T-helper 22 cell (primary cell): ENCODE measurements at places on chromosomes 6 and 20.

DNA sequence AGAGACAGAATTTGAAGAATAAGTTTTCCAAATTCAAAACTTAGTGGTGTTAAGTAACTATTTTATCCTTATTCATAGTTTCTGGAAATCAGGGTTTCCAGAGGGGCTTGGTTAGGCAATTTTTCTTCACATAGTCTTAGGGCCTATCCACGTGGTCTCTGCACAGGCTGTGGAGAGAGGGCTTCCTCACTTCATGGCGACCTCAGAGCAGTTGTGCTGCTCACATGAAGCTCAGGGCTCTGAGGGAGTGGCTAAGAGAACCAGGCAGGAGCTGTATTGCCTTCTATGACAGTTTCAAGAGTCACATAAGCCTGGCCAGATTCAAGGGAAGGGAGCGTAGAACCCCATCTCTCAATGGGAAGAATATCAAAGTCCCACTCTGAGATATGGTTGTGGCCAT, 13.9 kb upstream of the CD40 start:
- no peak for DNase-seq

DNA sequence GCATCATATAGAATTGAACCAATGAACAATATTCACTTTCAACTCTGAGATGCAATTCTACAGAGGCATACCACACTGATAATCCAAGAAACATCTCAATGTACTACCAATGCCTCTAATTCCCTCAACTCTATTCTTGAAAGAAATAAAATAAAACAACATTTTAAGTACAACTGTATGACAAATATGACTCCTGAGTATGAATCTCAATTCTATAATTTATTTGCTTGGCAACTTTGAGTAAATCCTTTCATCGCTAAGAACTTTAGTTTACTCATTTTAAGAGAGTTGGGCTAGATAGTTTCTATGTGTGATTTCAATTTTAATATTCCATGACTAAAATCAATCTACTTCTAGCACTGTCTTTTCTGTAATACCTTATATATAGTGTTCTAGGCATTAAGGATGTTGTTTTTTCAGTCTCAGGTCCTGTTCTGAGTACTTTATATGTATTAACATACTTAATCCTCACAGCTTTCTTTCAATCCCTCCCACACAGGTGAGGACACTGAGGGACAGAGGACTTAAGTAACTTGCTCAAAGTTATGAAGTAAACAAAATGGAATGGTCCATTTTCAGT, 33.4 kb downstream of the GOPC start:
- no peak for DNase-seq

DNA sequence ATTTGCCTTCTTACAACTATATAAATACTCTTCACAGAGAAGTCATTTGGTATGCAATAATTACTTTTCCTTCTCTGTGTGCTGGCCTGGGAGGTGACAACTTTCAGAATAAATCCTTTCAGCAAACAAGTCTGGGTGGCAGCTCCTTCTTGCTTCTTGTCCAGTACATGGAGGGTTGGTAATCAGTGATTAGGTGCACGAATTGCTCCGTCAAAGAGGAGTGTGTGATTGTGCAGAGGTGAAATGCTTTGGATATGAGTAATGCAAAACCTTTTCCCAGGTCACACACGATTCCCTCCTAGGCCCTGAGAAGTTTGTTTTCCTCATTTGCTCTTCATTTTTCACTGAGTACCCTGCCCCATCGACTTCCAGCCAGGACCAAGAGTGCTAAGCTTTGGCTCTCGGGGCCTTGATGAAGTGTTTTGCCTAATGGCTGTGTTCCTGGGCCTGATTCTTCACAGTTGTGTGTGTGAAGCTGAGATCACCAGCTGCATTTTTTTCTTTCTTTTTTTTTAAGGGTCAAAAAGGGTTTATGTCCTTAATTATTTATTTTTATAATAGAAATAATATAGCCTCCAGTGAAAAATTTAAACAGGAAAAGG, 216.5 kb downstream of the ZMYND8 start:
- DNase-seq: no peak

DNA sequence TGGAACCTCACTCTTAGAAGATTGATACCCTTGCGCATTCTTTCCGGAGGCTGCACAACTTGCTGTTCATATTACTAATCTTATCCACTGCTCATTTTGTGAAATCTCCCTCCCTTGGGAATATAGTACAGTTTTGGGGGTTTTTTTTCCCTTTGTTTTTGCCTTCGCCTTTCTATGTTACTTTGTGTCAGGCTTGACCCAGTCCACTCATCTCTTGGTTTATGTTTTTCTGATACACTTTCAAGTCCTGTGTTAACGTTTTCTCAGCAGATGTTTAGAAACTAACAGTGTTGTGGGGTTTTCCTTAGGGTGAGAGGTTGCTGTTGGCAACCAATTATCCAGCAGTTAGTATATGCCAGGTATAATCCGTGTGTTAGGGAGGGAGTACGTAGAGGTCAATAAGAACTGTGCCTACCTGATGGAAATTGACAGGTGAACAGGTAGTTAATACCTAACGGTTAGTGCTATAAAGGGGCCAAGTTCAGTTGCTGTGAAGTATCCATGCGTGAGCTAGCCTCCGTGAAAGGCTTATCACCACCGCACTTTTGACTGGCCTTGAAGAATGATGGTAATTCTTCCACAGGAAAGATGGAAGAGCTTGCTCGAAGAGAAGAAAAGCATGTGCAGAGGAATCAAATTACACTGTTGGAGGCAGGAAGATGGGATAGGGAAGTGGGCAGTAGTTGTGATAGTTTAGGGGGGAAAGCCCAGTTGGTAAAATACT, 1.4 kb downstream of the NFYA start:
- no peak for DNase-seq

GRCh38 chr6:99514089-99514488, 1.1 kb downstream of the USP45 start:
- DNase-seq: no peak

DNA sequence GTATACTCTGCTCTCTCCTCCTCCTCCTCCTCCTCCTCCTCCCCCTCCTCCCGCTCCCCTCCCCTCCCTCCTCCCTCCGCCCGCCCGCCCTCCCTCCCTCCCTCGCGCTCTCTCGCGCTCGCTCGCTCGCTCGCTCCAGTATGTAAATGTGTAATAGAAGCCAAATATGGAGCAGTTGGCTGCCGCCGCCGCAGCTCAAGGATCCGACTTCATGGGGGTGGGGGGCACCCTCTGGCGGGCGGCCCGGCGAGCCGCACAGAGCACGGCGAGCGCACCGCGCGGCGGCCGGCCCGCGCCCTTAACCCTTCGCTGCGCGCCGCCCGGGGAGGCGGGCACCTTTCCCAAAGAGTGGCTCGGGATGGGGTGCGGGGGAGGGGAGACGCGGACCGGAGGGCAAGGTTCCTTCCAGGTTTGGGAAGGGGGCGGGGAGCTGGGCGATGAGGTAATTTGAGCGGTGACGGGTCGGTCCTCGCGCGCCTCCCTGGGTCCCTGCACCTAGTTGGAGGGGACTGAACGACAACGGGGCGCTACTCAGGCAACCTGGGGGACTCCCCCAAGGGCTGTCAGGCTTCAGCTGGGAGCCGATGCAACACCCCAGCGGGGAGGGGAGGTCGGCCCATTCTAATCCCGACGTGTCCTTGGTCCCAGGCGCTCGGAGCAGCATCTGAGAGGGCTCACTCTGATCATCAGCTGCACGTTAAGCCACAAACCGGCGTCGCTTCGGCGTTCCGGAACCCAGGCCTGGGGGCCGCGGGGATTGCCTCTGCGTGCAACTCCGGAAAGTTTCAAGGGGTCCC, 409 bp upstream of the ATXN1 start:
- DNase-seq: peak; percentile 83

GRCh38 chr6:25404091-25404490, 124.9 kb downstream of the CARMIL1 start:
- DNase-seq: no peak
